ENCODE measurements at places on chromosomes 6 and 20.

DNA sequence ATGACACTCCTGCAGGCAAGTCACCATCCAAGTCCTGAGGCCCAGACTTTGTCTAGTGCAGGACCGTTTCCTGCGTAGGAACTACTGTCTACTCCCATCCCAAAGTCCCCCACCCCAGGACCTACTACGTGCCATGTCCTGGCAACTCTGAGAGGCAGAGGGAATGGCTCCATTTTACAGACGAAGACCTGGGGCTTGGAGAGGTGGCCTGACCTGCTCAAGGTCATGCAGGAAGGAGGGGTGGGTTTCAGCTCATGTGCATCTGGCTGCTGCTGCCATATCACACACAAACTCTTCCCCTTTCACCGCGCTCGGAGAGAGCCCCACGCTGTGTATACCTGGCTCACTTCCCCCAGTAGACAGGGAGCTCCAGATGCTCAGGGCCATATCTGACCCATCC is 1.2 kb upstream of the NOL4L start:
- no peak for DNase-seq

DNA sequence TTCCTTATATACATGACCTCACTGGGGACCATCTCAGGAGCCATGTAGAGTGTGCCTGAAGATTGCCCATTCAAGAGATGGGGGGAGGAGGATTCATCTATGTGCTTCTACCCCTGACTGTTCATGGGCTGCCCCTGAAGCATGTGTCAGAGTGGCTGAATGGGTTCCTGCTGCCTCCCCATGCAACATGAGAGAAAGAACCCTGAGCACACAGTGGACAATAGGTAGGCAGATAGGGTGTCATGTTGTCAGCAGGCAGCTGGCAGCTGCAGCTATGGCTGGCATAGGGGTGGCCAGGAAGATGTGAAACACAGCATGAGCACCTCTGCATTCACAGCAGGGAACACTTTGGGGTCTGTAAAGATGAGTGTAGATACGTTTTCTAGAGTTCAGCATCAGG is 208.4 kb upstream of the CNR1 start:
- DNase-seq = no peak

- DNase-seq = no peak
Observed at GRCh38 chr20:61516346-61517208, 264.5 kb downstream of the CDH4 start.

- no peak for DNase-seq
Observed at GRCh38 chr6:16777794-16778193, 16.5 kb upstream of the ATXN1 start.

GRCh38 chr6:166278579-166279392 is 29.4 kb downstream of the PRR18 start:
- DNase-seq = no peak

- no peak for DNase-seq
Observed at GRCh38 chr6:2237001-2237400, 8.4 kb downstream of the GMDS start.

GRCh38 chr6:73579851-73580246 is 59.0 kb upstream of the EEF1A1 start:
- DNase-seq = no peak

DNA sequence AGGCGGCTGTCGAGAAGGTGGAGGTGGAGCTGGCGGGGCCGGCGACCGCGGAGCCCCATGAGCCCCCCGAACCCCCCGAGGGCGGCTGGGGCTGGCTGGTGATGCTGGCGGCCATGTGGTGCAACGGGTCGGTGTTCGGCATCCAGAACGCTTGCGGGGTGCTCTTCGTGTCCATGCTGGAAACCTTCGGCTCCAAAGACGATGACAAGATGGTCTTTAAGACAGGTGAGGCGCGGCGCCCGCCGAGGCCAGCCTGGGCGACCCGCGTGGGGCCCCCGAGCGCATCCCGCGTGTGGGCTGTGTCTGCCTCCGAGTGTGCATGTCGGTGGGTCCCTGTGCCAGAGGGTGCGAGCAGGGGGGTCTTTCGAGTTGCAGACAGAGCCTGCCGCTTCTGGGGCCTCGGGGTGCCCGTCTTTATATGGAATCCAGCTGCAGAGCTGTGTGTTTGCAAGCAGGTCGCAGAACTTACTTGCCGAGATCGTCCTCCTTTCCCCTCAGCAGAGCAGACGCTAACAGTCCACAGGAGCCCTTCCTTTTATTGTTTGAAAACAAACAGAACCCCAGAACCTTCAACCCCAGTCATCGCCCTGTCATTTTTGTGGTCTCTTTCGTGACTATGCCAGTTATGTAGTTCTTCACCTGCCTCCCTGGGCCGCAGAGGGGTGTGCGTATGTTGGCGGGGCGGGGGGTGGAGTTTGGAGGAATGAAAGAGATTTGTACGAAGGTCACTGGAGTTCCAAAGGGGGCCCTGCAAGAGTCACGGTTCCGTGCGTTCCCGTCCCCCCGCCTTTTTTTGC is 766 bp downstream of the SLC16A10 start:
- peak; percentile 66 for DNase-seq

DNA sequence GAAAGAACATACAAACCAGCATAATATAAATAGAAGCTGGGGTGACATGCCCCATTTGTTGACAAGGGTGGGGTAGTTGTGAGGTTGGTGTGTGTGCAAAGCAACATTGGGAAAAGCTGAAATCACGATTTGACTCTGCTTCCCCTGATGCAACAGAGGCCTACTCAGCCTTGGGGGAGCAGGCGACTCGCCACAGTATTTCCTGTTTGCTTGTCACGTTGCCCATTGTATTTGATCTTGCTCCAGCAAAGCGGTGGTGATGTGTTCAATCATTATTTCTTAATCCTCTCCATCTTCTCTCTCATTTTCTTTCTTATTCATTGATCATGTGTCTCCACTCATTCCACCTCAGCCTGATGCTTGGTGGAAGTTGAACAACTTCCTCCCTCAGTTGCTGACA is 165.8 kb upstream of the CITED2 start:
- peak; percentile 66 for DNase-seq

- DNase-seq = no peak
Observed at GRCh38 chr6:53412751-53413150, 64.0 kb upstream of the ELOVL5 start.

DNA sequence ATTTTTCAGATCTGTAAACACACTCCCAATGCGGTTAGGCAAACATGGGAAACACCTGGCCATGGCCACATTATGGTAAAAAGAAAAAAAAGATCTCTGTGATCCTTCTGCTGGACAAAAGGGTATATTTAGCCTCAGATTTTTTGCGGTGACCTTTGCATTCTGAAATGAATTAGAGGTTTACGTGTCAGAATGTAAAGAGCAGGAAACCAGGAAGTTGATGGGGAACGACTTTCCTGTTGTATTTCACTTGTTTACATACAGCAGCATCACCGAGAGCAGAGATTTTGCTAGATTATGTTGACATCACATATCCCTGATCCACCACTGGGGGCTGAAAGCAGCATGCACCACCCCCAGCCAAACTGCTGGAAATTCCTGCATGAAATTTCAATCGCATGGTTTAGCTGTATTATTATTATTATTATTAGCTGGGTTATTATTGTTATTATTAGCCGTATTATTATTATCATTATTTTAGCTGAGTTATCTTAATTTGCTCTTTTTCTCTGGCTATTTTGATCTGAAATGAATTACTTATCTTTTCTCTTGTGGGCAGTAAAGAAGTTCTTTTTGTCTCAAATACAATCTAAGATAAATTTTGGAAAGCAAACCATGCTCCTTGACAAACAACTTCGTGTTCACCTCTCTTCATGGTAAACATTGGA is 189.4 kb downstream of the ZFP64 start:
- no peak for DNase-seq

- DNase-seq = no peak
Observed at GRCh38 chr6:43076464-43077332, 584 bp downstream of the PTK7 start.

DNA sequence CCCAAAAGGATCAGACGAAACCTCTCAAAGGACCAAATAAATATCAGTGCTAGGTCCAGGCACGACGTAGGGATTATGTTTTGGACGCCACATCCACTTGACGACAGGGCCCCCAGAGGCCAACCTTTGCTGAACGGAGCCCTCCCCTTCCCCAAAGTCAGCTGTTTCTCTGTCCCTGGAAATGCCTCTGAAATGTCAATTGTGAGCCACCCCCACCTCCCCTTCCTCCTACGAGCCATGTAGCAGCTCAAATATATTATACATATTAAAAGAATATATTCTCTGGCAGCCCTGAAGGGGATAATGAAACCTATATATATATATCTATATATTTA is 39.6 kb upstream of the BLCAP start:
- no peak for DNase-seq
